NCI-H460 (cell line): ENCODE measurements at places on chromosomes 13 and 19. TPM values are rescaled to one million over a fixed set of nuclear protein-coding genes. Genes with fewer than 3 reads are reported as not detected.

OSCAR gene
- 0.22 and 0.32 TPM in 2 replicates for total RNA-seq

DACH1 gene
- 0.02 TPM in 1 of 2 replicates, not detected in the other for total RNA-seq

GPR183 gene
- 0.14 and 0.30 TPM in 2 replicates for total RNA-seq

TPTE2 gene
- not detected in 2 replicates for total RNA-seq

GRCh38 chr13:110746438-110746837 is 32.9 kb downstream of the ING1 start:
- DNase-seq = no peak

GRCh38 chr13:24232474-24232873 is 72.0 kb downstream of the SPATA13 start:
- DNase-seq = no peak

- DNase-seq = no peak
These were observed 16.6 kb downstream of the ADAMTS10 start for GRCh38 chr19:8593931-8594330.

GRCh38 chr19:12578641-12579040 is 27.4 kb upstream of the ZNF564 start:
- no peak for DNase-seq

DNA sequence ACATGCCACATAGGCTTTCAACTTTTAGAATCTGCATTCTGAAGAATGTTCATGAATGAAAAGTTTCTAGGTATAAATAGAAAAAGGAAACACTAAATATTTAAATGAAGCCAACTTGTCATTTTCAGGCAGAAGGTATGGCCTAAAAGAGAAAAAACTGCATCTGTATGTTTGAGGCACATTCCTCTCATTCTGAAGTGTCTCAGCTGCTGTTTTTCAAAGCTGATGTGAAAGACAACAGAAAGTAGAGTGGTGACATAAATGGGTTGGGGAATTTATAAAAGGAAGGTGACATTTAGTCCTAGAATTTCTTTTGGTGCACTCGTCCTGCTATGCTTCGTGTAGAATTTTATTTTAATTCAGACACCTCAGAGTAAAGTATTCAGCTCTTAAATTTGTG is 539.6 kb upstream of the SLITRK5 start:
- no peak for DNase-seq

DNA sequence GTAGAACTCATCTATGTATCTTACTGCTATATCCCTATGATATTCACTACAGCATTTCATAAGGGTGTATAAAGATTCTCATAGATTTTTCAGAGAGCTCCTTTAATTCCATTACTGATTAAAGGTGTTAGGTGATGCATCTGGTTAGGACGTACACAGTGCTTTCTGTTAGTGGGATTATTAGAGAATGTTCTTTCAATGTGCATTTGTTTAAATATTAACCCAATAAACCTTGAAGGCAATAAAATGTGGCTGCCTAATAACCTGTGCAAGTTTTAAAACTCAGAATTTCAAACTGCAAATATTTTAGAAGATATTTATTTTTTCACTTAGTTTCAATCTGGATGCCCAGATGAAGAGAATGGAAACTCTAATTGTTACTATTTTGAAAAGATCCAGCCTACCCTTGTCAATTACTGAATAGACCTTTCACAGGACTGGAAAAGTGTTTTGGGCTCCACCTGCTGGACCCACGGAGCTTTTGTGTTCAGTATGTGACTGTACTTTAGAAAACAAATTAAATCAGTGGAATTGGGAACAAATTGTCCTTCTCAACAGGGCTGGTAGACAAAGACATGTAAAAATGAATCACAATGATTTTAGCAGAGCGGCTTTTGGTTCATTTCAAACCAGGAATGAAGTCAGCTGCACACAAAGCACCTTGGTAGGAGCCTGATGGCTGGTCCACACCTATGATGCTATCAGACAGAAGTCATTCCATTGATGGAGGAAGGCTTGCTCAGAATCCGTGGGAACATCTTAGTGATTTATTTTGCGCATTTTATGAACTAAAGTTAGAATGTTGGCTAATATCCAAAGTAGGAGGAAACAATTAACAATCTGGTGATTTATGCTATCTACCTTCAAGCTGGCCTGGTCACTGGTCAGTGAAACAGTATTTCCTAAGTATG is 89.4 kb upstream of the RAP2A start:
- DNase-seq = peak; percentile 49

GRCh38 chr13:95948656-95949055 is 104.5 kb downstream of the UGGT2 start:
- DNase-seq = no peak

GRCh38 chr19:7865262-7865911 is 8.8 kb downstream of the PRR36 start:
- DNase-seq = no peak

GRCh38 chr19:54616057-54616456 is 14.2 kb upstream of the LILRB1 start:
- no peak for DNase-seq

GRCh38 chr13:27211771-27212364 is 39.5 kb upstream of the RPL21 start:
- DNase-seq = no peak

- no peak for DNase-seq
These were observed 1.3 kb downstream of the APOC2 start for GRCh38 chr19:44947041-44947581.

GRCh38 chr19:54133957-54134590 is 3.5 kb upstream of the CNOT3 start:
- no peak for DNase-seq

DNA sequence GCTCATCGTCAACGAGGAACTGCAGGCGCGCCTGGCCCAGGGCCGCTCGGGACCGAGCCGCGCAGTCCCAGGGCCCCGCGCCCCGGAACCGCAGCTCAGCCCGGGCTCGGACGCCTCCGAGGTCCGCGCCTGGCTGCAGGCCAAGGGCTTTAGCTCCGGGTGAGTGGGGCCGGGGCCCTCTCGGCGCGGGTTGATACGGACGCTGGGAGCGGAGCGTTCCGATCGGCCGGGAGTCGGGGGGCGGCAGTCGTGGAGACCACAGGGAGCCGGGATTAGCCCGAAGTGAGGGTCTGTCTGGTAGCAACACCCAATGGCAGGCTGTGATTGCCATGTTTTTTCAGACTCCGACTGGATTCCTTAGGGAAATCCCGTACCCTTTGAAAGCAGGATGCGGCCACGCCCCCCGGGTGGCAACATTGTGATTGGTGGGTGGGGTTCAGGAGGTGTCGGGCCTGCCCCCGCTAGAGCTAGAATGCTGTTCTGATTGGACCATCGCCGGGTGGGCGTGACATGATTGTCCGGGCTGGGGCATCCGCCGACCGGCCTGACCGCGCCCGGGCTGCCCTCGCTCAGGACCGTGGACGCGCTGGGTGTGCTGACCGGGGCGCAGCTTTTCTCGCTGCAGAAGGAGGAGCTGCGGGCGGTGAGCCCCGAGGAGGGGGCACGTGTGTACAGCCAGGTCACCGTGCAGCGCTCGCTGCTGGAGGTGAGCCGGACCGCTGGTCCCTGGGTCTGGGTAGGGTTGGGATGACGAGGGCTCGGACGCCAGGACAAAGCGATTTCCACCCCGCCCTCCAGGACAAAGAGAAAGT is 11.3 kb downstream of the EPS8L1 start:
- DNase-seq = peak; percentile 90
